Mucosa of gallbladder (tissue), 1 donor: ENCODE measurements at places on chromosomes 5 and 9. TPM values are rescaled to one million over a fixed set of nuclear protein-coding genes. Genes with fewer than 3 reads are reported as not detected.

C8G gene
- total RNA-seq: 110 TPM

SLC6A7 gene
- not detected for total RNA-seq

SLC45A2 gene
- total RNA-seq: 0.66 TPM

HAVCR2 gene
- total RNA-seq: 9.6 TPM

PCDH1 gene
- total RNA-seq: 90.6 TPM

SOWAHA gene
- total RNA-seq: 22.2 TPM

SPATA31A1 gene
- total RNA-seq: not detected

PCDHB14 gene
- total RNA-seq: 9.4 TPM

TMEM171 gene
- total RNA-seq: 1.6 TPM
